Body of pancreas (tissue), 4 donors: ENCODE measurements at places on chromosomes 5 and 9. TPM values are rescaled to one million over a fixed set of nuclear protein-coding genes. Genes with fewer than 3 reads are reported as not detected.

The CLIC3 gene
- total RNA-seq, result not detected

The LRRC26 gene
- total RNA-seq, result 1.3 TPM

The S1PR3 gene
- 2.3 TPM for total RNA-seq

The FGD3 gene
- 13.2 TPM for total RNA-seq

- H3K27me3 ChIP-seq, result no peaks in the 10 kb centered on the region
- H3K36me3 ChIP-seq, result no peaks in the 10 kb centered on the region
- no peak overlapping the region for H3K4me3 ChIP-seq
- no peaks in the 10 kb centered on the region for H3K4me1 ChIP-seq
Measured at GRCh38 chr9:6549106-6549800, 96.3 kb downstream of the GLDC start.
